Activated naive CD4-positive, alpha-beta T cell treated with anti-CD3 and anti-CD28 coated beads, Interleukin-2, amount 10 ng/mL, durations not matched to agents 7 days and 5 days (primary cell): ENCODE measurements at places on chromosomes 7 and 10.

DNA sequence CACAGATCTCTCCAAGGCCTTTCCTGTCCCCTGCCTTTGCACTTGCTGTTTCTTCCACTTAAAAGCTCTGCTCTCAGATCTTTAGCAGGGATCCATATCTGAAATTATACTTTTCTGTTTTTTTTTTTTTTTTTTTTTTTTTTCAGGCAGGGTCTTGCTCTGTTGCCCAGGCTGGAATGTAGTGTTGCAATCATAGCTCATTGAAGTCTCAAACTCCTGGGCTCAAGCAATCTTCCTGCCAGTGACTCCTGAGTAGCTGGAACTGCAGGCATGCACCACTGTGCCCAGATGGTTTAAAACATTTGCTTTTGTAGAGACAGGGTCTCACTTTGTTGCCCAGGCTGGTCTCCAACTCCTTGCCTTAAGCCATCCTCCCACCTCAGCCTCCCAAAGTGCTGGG lies 5.0 kb upstream of the TSPAN15 start:
- H3K4me1 ChIP-seq = peaks cover 23% of the 10 kb centered on the region
- peaks cover 34% of the 10 kb centered on the region for H3K27me3 ChIP-seq
- H3K4me3 ChIP-seq = no peak overlapping the region
- no peaks in the 10 kb centered on the region for H3K36me3 ChIP-seq
- no peak for DNase-seq
- no peak overlapping the region for H3K27ac ChIP-seq

- no peak overlapping the region for H3K4me3 ChIP-seq
- H3K27me3 ChIP-seq = peaks cover 17% of the 10 kb centered on the region
- H3K27ac ChIP-seq = no peak overlapping the region
- DNase-seq = no peak
- no peaks in the 10 kb centered on the region for H3K4me1 ChIP-seq
These were observed 51.6 kb downstream of the SLIT1 start for GRCh38 chr10:97134110-97134509.

DNA sequence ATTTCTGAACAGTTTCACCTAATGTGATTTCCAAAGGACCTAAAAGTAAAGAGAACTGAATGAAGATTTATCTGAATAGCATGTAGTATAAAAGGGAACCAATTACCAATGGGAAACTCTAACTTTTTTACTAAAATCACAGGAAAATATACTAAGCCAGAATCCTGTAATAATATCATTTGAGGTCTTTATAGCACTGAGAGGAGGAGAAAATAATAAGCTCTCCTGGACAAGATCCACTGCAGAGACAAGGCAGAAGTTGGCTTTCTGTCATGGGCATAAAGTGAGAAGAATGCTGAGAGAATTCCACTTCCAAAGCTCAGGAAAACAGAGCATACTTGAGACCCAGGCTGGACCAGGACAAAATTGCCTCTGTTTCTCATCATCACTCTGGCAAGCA lies 1131.4 kb downstream of the SORCS1 start:
- DNase-seq = no peak
- no peaks in the 10 kb centered on the region for H3K4me1 ChIP-seq
- H3K27me3 ChIP-seq = no peaks in the 10 kb centered on the region

DNA sequence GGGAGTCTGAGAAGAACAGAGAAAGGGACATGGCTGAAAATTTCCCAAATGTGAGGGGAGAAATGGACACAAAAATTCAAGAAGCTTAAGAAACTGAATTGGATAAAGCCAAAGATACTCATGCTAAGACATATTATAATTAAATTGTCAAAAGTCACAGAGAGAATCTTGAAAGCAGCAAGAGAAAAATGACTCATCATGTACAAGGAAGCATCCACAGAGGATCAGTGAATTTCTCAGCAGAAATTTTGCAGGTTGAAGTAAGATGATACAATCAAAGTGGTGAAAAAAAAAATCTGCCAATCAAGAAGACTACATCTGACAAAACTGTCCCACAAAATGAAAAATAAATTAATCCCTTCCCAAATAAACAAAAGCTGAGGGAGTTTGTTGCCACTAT lies 56.8 kb downstream of the MPP7 start:
- H3K4me1 ChIP-seq = peaks cover 30% of the 10 kb centered on the region
- H3K4me3 ChIP-seq = no peak overlapping the region
- DNase-seq = no peak
- H3K27ac ChIP-seq = no peak overlapping the region
- H3K36me3 ChIP-seq = peaks cover 2% of the 10 kb centered on the region

- no peaks in the 10 kb centered on the region for H3K36me3 ChIP-seq
- peaks cover 44% of the 10 kb centered on the region for H3K27me3 ChIP-seq
- H3K27ac ChIP-seq = no peak overlapping the region
- DNase-seq = no peak
- no peaks in the 10 kb centered on the region for H3K4me1 ChIP-seq
These were observed 75.0 kb upstream of the JCAD start for GRCh38 chr10:30134171-30134945.
